Endodermal cell (in vitro differentiated cells): ENCODE measurements at places on chromosomes 3 and 15.

- no peak for DNase-seq
Measured at GRCh38 chr3:32450426-32450825, 52.2 kb downstream of the CMTM6 start.

DNA sequence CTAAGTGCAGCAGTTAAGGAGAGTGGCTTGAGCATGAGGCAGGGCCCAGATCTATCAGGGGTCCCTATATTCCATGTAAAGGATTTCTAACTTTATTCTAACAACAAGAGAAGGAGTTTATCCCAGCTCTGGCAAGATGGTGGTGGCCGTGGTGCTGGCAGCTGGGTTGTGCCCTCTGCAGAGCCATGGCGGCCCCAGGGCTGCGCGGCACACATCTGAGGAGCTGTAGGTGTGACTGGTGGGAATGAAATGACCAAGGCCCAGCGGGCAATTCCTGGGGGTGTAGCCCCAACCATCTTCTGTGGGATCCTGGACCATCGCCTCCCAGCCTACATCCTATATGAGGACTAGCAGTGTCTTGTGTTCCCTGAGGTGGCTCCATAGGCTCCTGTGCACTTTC is 263.5 kb downstream of the CNTN4 start:
- DNase-seq, result no peak

DNA sequence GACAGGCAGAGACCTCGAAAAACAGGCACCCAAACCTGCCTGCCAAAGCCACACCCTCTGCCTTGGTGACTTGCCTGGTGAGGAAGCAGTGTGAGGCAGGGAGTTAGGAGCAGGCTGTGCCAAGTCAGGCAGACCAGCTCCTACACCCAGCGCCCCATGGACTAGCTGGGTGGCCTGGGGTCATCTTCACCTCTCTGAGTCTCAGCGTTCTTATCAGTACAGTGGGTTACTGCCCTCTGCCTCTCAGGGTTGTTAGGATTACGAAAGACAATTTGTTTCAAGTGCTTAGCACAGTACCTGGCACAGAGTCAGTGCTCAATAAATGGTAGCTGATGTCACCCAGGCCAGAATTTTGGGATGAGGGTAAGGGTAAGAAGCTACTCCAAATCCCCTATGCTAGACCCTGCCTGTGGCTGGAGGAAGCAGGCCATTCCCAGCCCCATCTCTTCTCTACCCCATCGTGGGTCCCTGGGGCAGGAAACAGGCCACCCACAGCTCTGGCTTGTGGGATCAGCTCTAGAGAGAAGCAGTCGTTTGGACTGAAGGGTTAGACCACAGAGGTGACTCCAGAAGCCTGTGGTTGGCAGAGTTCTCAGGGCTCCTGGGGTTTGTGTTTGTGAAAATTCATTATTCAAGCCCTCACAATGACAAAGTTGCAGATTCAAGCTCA is 10.1 kb downstream of the SLC51B start:
- DNase-seq, result no peak

DNA sequence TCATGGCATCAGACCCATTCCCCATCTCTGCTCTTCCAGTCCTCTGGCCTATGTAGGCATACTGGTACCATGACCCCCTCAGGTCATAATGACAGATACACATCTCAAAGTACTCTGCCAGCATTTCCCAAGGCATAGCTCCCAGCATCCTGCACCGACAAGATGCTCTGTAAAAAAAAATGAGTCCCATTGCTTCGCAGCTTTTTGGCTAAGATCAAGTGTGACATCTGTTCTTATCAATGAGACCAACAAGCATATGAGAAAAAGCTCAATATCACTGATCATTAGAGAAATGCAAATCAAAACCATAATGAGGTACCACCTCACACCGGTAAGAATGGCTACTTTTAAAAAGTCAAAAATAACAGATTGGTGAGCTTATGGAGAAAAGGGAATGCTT is 463.9 kb upstream of the PROK2 start:
- no peak for DNase-seq

- no peak for DNase-seq
Measured at GRCh38 chr3:104606812-104607211, 759.9 kb upstream of the ALCAM start.

DNA sequence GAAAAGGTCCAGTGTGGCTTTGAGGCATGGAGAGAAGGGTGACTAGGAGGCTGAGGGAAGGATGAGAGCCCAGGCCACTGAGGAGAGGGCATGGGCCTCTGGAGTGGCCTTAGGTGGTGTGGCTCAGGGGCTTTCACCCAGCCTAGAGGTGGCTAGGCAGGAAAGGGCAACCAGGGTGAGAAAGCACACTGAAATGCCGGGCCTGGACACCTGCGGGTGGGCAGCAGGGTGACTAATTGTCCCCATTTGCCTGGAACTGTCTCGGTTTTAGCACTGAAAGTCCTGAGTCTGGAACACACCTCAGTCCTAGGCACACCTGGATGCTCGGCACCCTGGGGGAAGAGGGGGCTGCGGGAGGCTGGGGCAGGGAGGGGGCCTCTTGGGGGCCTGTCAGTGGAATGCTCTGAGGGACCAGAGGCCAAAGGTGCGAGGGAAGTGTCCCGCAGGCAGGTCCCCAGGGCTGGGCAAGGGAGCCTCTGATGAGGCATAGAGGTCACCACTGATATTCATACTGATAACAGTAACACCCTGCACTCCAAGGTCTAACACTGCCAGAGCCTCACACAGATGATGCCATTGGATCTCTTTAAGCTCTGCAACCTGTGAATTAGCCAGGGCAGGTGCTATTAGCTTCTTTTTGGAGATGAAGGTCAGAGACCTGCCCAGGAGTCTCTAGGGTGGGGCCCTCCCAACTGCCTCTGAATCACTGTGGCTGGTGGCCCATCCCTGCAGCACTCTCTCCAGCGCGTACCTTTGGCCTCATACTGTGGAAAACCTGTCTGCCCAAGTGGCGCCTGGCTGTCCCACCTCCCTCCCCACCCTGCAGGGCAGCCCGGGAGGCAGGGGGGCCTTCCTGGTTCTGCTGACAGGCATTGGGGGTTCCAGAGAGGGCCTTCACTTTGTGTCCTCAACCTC is 3.0 kb upstream of the PHGR1 start:
- DNase-seq, result no peak

- no peak for DNase-seq
Measured at GRCh38 chr3:81778678-81779182, 17.3 kb upstream of the GBE1 start.
